ENCODE measurements at places on chromosomes 6 and 20.

DNA sequence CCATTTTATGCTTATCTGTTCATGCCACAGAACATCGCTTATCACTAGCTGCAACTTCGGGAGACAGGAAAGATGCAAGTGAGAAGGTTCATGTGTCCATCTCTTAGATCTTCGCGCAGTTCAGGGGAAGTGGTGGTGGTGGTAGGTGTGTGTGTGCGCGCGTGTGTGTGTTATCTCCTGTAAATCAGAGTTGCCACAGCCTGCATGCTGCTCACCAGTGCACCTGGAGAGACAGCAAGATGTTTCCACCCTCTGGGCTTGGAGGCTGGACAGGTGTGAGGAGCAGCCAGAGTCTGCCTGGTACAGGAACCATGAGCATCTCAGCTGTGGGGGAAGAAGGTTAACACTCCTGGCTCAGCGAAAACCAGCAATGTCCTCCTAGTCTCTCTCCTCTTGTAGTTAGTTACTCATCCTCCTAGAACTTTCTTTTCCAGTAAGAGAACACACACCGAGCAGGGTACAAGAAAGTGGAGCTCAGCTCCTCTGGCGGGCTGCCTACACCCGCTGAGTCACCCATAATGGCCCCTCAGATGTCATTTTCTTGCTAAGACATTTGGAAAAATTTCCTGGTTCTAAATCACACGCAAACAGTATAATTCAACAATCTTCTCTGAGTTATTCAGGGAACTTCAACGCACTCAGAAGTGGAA lies 5.1 kb upstream of the TUBB1 start:
- DNase-seq = no peak

DNA sequence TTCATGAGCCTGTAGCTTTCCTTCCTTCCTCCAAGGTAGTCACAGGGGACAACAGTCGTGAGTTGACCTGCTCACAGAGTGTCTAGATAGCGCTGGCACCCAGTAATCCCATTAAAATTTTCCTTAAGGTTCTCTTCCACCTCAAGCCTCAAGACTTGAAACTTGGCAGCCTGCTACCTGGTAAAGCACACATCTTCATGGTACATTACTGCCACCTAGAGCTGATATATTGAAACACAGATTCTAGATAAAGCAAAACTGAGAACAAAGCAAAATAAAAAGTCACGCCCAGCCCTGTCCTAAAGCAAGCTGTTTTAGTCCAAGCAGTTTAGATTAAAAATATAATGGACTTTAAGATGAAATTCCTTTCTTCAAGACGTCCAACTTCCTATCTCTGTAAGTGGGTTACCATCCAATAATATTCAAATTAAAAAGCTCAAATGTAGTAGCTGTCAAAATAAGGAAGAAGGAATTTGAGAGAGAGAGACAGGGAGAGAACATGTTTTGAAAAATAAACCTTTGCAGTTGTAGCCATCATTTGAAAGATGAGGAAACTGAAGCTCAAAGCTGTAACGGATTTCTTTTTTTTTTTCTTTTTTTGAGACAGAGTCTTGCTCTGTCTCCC lies 50.7 kb upstream of the CD83 start:
- DNase-seq = peak; percentile 89

- no peak for DNase-seq
Measured at GRCh38 chr6:126060400-126060799, 74.1 kb downstream of the TRMT11 start.

- no peak for DNase-seq
Measured at GRCh38 chr6:159137676-159138075, 31.5 kb upstream of the FNDC1 start.

DNA sequence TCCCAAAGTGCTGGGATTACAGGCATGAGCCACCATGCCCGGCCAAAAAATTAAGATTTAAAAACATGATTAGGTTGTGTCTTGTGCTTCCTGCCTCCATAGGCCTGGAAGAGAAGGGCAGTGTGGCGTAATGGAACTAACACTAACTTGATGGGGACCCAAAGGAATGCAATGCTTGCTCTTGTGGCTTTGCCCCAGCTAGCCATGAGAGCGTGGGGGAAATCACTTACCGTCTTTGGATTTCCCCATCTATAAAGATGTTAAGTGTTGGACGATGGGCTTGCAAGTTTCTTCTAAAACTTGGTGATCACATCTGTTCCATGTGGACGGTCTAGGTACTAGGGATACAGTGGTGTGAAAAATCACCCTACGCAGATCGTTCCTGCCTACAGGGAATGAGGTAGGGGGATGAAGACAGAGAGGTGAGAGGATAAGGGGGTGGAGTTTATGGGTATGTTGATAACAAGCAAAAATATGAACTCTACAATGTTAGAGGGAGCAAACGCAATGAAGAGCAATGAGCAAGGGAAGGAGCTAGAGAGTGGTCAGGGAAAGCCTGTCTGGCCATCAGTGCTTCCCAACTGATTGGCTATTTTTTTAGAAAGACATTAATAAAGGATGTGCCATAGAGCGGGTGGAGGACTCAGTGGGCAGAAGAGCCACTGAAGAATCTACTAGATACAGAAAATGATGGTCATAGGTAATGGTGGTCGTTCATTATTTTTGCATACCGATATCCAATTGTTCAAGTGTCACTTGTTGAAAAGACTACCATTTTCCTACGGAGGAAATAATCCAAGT lies 165.2 kb downstream of the BCAS1 start:
- no peak for DNase-seq
